ENCODE measurements at places on chromosomes 12 and 14.
A peak's percentile ranks its signal among the peaks of the same experiment; 100 is the strongest.

DNA sequence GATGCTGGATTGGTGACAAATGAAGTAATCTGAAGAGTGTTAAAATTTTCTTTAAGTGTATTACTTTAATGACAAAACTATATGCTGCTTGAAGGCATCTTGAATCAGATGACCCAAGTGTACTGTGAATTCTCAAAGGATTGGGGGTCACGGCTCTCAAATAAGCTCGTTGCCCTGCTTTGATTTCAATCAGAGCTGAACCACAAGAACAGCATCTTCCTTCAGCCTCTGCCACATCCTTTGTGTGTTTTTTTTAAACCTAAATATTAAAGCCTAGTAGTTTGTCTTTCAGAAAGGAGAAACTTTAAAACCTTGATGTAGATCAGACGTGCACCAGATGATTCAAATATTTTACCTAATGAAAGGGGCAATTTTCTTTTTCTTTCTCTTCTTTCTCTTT is 11.7 kb downstream of the ELK3 start:
- DNase-seq = no peak

GRCh38 chr12:7092229-7092985 is at the start of gene C1R:
TSS of gene C1R (minus strand) at chr12:7092445. CDS start at chr12:7092388, 57 bp downstream.
- peak; percentile 88 for DNase-seq

GRCh38 chr12:1383758-1384157 is 210.6 kb downstream of the FBXL14 start:
- no peak for DNase-seq

DNA sequence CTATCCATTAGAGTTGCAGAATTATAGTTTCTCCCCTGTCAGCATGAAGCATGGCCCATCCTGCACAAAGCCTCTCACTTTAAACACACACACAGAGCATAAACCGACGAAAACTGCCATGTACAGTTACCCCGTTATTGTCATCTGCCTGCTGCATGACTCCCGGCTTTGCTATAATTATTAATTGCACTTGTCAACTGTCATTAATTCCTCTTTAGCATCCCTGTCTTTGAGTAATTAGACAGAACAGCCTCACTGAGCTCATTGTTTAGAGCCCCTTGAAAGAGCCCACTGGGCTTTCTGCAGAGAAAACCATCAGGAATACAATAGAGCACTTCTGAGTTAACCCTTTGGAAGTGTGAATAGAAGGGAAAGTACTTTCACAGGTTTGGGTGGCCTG is 307.2 kb upstream of the SOX5 start:
- DNase-seq = no peak

GRCh38 chr14:74988993-74989392 is 13.7 kb upstream of the EIF2B2 start:
- no peak for DNase-seq

DNA sequence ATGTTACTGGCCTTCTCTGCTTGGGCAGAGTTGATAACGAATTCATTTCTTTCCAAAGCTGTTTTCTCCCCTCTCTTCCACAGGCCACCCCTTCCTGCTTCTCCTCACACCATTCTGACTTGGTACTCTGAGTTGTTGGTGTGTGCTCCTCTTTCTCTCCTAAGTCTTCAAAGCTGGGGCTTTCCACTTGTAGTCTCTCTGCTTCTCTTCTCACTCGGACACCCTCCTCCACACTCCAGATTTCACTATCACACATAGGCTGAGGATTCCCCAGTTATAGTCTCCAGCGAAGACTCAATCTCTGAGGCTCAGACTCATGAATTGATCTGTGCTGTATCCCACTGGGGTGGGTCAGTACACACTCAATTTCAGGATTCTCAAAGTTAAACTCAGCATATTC is 201.0 kb downstream of the SSPN start:
- DNase-seq = no peak

- no peak for DNase-seq
These were observed 41.0 kb upstream of the NELL2 start for GRCh38 chr12:44917141-44917540.

DNA sequence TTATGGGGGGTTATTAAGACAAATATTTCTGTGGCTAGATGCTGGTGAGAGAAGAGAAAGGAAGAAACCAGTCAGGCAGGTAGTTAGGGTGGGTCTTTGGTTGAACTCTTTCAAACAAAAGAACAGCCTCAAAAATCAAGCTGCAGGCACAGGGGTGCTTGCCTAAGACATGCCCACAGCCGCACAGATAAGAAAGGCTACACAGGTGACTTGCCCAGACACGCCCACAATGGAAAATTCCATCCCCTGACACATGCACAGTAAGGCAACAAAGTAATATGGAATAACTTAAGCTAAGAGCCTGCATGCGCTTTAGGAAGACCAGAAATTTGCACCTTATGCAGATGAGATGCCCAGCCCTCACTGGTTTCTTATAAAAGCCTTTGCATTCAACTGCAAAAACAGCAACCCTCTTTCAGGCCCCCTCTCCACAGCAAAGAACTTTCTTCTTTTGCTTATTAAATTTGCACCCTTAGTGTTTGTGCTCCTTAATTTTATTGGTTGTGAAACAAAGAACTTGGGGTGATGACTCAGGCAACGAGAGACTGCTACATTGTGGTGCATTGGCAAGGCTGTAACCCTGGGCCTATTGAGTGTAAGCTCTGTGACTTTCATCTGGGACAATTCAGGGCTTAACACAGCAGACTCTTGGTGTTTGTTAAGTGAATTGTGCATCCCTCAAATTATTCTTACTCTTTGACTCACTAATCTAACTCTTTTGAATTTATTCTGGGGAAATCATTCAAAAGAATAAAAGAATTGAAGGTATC is 149.4 kb downstream of the RPAP3 start:
- DNase-seq = no peak

- DNase-seq = no peak
These were observed 57.5 kb downstream of the AP5M1 start for GRCh38 chr14:57326253-57326652.

DNA sequence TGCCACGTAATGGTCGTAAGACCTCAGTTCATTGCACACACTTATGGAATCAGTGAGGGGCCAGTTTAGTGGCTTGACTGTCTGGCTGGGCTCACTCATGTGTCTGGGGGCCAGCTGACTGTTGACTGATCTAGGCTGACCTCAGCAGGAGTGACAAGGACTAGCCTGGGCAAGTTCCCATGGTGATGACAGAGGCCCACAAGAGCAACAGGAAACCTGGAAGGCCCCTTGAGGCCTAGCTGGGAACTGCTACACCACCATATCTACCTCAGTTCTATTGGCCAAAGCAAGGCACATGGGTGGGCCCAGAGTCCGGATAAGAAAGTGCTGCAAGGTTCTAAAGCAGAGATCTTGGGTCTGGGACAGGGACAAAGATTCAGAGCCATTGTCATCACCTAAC is 21.3 kb upstream of the RFLNA start:
- DNase-seq = no peak

DNA sequence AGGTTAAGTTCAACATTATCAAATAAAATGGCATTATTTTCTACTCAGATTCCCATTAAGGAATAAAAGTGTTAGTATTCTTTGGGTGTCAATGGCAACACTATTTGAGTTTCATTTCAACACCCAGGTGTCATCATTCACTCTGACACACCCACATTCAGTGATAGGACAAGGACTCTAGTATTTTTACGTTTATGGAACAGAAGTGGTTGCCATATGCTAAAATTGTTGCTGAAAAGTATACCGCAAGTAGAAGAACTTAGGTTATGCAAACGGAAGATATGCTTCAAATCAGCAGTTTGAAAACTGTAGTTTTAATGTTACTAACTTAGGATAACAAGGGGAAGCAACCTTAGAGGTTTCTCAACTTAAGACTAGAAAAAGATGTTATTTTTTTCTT is 20.0 kb upstream of the SGPP1 start:
- DNase-seq = no peak

DNA sequence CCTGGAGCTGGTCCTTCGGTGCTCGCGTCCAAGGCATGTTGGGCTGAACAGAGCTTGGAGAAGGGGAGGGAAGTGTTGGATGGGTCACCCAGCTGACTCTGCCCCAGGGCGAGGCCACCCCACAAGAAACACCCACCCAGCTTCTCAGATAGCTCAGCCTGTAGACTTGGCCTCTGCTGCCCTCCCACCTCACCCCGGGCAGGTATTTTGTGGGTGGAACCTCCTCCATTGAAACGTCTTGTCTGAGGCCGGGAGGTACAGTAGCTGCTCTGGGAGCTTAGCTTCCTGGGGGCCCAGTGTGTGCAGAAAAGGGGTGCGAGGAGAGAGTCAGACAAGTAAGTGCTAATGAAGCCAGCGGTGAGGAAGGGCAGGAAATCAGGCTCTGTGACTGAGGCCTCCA is 54.8 kb upstream of the TSPAN9 start:
- DNase-seq = no peak

- DNase-seq = no peak
These were observed 51.6 kb upstream of the DLK1 start for GRCh38 chr14:100674897-100675619.

DNA sequence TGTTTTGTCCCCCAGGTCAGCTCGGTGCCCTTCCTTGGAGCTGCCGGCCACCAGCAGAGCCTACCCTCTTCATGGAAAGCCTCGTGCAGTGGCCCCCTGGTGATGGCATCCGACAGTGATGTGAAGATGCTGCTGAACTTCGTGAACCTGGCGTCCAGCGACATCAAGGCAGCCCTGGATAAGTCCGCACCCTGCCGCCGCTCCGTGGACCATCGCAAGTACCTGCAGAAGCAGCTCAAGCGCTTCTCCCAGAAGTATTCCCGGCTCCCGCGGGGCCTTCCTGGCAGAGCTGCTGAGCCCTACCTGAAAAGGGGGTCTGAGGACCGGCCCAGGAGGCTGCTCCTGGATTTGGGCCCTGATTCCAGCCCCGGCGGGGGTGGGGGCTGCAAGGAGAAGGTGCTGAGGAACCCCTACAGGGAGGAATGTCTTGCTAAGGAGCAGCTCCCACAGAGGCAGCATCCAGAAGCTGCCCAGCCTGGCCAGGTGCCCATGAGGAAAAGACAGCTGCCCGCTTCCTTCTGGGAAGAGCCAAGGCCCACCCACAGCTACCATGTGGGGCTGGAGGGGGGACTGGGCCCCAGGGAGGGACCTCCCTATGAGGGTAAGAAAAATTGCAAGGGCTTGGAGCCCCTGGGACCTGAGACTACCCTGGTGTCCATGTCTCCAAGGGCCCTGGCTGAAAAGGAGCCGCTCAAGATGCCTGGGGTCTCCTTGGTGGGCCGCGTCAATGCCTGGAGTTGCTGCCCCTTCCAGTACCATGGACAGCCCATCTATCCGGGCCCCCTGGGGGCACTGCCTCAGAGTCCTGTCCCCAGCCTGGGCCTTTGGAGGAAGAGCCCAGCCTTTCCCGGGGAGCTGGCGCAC is 1.3 kb downstream of the FAM181A start:
- DNase-seq = no peak

DNA sequence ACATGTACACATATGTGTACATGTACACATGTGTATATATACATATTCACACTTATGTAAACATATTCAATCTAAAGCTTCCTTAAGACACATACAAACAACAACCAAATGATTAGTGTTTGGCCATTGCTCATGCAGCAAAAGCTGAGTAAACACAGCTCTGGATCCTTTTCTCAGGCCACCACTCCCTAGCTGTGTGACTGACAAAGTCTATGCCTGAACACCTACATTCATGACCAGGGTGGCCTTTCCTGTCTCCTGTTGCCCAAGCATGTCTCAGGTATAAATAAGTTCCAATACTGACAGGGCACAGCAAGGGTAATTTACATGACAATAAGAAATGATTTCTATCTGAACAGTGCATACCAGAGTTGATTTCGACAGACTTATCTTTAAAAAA is 1.4 kb upstream of the PTPRO start:
- no peak for DNase-seq

- DNase-seq = no peak
These were observed 166.7 kb upstream of the SYT1 start for GRCh38 chr12:78697817-78698415.

GRCh38 chr14:68526512-68527091 is 266.3 kb downstream of the ZFP36L1 start:
- DNase-seq = peak; percentile 38

DNA sequence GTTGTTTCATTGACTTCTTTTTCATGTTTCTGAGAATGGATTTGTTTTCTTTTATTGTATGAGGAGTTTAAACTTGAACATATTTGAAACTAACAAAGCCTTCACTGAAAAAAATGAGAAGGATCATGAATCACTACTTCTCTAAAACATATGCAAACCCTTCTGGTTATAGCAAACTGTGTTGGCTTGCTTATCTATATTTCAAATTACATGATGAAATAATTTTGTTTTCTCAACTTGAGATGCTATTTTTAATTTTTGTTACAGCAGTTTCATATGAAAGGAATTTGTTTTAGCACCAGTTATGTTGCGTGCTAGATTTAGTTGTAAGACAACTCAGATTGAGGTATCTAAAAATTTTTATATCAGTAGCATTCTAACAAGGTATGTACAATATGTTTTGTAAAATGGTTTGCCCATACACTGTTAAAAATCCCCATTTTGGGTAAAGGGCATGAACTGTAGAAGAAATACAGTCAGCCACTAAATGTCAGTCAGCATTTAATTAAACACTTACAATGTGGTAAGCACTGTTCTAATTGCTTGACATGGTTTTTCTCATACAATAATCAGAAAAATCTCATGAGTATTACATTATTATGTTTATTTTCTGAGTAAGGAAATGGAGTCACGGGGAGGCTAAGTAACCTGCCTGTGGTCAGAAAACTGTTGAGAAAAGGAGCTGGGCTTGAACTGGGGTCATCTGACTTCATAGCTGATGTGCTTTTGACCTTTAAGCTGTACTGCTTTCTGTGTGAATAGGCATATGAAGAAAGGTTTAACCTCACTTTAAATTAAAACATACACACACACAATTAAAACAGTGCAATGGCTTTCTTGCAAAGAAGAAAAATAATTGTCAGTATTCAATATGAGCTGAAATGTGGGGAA is 105.7 kb downstream of the PLEKHA5 start:
- DNase-seq = no peak

DNA sequence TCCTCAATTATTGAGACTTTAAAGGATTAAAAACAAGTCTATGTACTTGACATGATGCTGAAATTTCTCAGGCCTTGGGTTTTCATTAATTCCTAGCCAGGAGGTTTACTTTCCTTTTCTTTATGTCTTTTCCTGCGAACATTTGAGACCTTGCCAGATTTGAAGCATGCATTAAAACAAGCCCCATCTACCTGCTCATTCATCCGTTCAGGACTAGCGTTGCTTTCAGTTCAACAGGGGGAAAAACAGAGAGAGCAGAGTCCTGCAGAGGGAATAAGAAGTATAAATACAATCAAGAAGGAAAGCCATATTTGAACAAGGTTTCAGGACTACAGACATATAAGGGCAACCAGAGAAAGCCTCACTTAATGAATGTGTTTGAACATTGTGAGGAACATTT is 542.4 kb downstream of the DIO2 start:
- no peak for DNase-seq

DNA sequence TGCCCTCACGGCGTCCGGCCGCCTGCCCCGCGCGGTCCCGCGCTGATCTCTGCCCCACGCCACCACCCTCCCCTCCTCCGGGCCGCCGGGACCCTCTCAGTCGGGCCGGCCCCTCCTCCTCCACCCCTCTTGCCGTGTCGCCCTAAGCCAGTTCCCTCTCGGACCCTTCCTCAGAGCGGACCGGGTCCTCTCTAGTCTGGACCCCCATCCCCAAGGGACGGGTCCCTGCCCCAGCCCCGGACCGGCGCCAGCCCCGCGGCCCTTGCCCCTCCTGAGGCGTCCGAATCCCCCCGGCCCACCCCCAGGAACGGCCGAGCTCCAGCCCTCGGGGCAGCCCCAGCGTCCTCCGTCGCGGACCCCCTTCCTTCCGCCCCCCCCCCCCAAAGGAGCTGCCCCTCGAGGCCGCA is 485 bp downstream of the PPP4R4 start:
- DNase-seq = no peak

- no peak for DNase-seq
These were observed 256.4 kb downstream of the GRIN2B start for GRCh38 chr12:13725049-13725448.

- no peak for DNase-seq
These were observed 1.7 kb downstream of the LEMD3 start for GRCh38 chr12:65171073-65171472.
